ENCODE measurements at places on chromosomes 2 and 18. TPM values are rescaled to one million over a fixed set of nuclear protein-coding genes. Genes with fewer than 3 reads are reported as not detected.

Gene CAPN13
- not detected for total RNA-seq

GRCh38 chr2:104891145-104891544, 37.2 kb downstream of the POU3F3 start:
- DNase-seq = no peak

GRCh38 chr2:120702061-120702460, 33.6 kb upstream of the GLI2 start:
- no peak for DNase-seq

- peak; percentile 58 for DNase-seq
Observed at GRCh38 chr18:13800505-13801259, 23.3 kb upstream of the MC5R start.

DNA sequence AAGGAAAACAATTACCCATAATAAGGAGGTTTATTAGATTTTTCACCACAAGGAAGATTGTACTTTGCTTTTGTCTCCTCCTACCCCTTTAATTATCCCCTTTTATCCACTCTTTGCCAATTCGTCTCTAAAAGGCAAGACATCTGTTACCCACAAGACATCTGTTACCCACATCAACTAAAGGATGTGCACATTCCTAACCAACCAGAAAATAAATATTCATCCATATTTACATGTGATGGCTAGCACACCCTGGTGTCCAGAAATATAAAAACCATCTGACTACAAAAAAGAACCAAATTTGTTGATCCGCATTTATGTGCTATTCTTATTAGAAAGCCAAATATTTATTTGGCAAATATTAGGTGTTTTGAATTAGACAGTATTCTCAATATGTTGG, 35.7 kb downstream of the ACVR1C start:
- no peak for DNase-seq

Gene RUFY4
- total RNA-seq = not detected

Gene GALNT5
- not detected for total RNA-seq

Gene NYAP2
- not detected for total RNA-seq

Gene RAX
- total RNA-seq = not detected

Gene SRD5A2
- total RNA-seq = not detected

DNA sequence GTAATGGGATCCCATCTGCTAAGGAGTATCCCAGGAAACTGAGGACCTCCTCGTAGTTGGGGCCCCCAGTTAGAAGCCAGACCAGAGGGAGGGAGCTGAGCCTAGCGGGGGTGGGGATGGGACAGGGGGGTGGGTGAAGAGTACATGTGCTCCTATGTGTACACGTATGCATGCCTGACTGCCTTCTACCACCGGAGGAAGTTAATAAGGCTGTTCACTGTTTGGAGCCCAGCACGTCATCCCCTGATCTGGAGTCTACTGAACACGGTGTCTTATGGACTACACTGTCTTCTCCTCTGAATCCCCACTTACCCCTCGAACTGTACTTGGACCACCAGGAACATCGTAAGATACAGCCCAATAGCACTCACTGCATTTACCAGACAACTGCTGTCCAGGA, 68.5 kb downstream of the SFXN5 start:
- DNase-seq = no peak

- no peak for DNase-seq
Observed at GRCh38 chr2:56088411-56088810, 95.4 kb upstream of the CCDC85A start.

DNA sequence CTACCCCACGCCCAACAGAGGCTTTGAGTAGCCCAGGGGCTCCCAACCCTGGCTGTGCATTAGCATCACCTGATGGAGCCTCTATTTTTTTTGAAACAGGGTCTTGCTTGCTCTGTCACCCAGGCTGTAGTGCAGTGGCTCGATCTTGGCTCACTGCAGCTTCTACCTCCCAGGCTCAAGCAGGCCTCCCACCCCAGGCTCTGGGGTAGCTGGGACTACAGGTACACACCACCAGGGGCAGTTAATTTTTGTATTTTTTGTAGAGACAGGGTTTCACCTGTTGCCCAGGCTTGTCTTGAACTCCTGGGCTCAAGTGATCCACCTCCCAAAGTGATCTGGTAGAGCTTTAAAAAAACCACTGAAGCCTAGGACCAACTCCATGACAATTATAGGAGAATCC, 394.8 kb upstream of the ATP5MC3 start:
- no peak for DNase-seq

DNA sequence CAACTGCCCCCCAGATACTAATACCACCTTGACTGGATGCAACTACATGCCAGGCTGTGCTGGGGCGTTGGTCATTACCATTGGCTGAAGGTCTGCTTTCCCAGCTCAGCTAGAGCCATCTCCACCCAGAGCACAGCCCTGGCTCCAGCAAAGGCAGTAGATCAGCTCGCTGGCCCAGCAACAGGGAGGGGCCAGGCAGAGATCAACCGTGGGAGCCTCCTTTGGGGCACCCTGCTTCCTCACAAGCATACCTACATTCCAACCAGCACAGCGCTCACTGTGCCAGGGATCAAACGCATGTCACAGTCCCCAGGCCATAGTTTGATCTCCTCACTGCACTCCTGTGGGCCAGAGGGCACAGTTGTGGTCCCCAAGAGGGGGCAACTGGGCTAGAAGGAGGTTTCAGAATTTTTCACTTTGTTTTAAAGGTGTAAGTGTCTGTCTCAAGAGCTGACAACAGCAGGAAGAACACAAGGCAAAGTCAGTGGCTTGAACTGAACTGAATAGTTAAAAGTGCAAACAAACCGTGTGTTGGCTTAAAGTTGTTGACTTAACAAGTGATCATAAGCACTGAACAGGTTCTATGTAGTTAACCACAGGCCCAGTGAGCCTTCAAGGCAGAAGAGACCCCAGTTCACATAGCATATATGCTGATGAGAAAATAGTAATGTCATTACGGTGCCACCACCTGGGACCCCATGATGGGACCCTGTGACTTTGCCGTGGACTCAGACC, 70.1 kb upstream of the BZW1 start:
- no peak for DNase-seq

- DNase-seq = peak; percentile 24
Observed at GRCh38 chr2:230893841-230894781, 29.4 kb downstream of the ITM2C start.

Gene PKDCC
- 36.9 TPM for total RNA-seq
